ENCODE measurements at places on chromosomes 11 and 22.

DNA sequence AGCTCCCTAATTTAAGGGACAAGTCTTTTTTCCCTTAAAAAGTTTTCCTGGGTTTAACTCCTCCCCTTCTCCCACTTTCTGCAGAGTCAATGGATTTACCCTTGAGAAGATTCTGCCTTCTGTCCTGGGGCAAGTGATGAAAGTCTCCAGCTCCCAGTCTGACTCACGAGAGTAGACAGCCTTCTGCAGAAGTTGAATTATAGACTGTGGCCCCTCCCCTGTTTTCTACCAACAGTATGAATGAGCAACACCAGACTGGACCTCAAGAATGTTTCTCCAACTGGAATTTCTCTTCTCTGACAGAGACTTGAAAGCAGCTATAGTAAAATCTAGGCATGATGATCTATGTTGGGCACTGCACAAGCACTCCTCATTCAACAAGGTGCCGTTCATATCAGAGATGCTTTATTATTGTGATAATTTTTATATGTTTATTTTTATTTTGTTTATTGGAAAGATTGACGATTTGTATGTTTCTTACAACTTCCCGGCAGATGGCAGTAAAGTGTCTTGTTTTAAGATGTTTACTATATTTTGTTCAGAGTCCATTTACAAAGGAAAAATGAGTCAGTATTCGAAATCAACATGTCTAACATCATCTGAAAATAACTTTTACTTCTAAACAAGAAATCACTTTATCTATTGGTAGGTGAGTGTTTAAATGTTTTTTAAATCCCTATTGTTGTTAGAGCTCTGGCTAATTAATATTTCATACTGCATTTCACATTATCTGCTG, 56.6 kb downstream of the LMO2 start:
- no peak for DNase-seq

- DNase-seq = no peak
Measured at GRCh38 chr22:50227579-50228215, 17.1 kb downstream of the TUBGCP6 start.

DNA sequence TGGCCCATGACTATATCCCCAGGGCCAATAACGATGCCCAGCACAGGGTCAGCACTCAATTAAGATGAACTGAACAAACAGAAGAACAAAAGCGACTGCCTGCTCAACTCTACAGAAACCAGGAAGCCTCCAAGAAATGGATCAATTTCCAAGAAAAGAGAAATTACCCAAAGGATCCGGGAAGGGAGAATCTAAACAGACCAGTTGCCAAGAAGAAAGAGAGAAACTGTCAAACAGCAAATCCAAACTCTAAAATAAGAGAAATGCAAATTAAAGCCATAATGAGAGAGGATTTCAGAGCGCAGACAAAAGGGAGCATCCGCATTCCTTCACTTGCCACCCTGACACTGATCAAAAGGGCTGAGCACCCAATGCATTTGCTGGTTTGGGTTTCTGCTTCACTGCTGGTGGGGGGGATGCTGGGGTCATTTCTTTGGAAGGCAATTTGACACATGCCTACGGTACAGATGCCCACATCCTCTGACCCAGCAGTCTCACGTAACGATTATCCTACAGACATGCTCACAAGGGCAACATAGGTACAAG, 37.7 kb upstream of the RFPL3 start:
- DNase-seq = no peak

- no peak for DNase-seq
Measured at GRCh38 chr11:58621586-58622262, 741 bp upstream of the CNTF start.

GRCh38 chr11:17683377-17684161, 35.8 kb upstream of the MYOD1 start:
- DNase-seq = no peak

GRCh38 chr11:74520927-74521665, 27.6 kb upstream of the LIPT2 start:
- DNase-seq = no peak

- no peak for DNase-seq
Measured at GRCh38 chr11:110032957-110033570, 60.1 kb upstream of the ZC3H12C start.

DNA sequence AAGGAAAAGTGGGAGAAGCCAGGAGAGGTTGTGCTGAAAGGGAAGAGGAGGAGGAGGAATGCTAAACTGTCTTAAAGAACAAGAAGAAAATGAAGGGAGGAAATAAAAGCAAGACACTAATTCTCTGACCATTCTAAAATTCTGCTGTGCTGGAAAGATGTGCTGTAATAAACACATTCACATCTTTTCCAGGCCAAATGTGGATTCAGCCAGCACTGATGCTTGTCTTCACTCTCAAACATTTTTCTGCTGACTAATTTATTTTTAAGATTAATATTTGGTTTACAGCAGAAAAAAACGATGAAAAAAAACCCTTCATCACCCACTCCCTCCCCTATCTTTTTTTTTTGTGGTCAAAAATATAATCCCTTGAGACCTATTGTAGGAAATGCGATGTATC, 223.6 kb downstream of the SWAP70 start:
- no peak for DNase-seq

- no peak for DNase-seq
Measured at GRCh38 chr22:46994983-46995382, 232.5 kb downstream of the TBC1D22A start.

- no peak for DNase-seq
Measured at GRCh38 chr11:62573006-62573591, 592 bp downstream of the EEF1G start.

DNA sequence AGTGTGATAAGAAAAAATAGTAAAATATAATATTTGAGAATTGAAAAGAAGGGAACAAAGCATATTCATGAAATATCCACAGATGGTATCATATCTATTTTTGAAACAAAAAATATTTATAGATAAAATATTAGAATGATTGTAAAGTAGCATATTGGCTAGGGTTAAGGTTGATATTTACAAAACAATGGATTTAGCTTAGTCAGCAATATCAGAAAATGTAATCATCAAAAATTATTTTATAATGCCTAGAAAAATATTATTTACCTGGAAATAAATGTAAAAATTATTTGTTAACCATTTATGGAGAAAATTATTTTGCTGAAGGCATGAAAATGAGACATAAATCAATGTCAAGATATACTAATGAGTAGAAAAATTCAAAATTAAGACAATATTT, 12.8 kb downstream of the FAM111B start:
- no peak for DNase-seq

- DNase-seq = no peak
Measured at GRCh38 chr22:34429314-34429713, 509.0 kb upstream of the LARGE1 start.

- DNase-seq = no peak
Measured at GRCh38 chr11:93548679-93549319, 5.6 kb upstream of the SMCO4 start.

- peak; percentile 42 for DNase-seq
Measured at GRCh38 chr22:38843657-38844314, at the start of gene NPTXR. NPTXR (minus strand) TSS chr22:38844028.

GRCh38 chr11:25057861-25058260, 561.0 kb downstream of the LUZP2 start:
- DNase-seq = no peak

DNA sequence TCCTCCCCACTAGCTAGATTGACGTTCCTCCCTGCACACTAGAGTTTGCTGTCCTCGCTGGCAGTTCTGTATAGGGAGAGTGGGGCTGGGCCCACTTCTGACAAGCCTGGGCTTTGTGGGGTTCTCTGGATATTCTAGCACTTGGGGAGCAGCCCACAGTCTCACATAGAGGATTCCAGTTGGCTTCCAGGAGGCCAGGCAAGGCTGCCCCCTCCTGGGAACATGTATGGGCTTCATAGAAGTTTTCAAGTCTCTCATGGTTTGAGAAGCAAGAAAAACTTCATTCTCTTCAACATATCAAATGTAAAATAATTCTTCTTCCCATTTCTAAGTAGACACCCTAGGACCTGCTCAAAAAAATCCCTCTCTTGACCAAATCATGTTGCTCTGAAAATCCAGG, 87.5 kb downstream of the NAV2 start:
- no peak for DNase-seq

- DNase-seq = no peak
Measured at GRCh38 chr22:36587289-36588154, 58.6 kb upstream of the EIF3D start.

DNA sequence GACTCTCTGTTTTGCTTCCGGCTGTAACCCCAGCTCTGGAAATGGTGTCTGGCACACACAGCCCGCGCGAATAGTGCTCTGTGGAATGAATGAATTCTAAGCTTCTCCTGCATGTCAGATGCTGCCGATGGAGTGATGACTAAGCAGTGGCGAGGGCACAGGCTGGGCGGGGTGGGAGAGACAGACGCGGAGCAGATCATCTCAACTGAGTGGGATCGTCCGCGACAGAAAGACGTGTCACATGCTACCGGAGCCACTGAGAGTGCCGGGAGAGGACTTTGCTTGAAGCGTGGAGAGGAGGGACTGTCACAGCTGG, 334.5 kb downstream of the CTTN start:
- DNase-seq = no peak

DNA sequence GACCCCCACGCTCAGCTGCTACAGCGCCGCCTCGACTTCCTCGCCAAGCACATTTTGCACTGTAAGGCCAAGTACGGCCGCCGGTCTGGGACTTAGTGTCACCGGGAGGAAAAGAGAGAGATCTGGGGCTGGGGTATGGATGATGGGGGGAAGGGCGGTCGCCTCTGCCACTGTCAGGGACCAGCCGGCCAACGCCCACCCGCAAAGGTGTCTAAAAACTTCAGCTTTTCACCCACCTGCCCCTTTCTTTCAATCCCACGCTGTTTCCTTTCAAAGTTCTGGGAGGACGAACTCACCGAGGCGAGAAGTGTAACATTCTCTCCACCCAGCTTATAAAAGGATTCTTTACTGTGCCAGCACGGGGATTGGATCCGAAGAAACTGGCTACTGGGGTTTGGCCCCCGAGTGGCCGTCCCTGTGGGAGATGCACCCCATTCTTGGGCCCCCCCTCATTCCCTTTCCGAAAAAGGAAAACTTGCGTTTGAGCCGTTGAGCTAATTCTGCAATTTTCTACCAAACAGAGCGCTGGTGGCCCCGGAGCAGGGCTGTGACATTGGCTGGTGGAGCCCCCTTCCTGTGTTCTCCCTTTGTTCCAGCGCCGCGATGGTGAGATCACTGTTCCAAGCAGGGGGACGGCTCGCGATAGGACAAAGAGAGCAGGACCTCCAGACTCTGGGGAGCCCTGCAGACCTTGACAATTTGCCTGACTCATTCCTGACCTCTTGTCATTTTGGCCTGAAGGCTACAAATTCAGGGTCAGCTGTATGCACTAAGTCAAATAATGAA, 1.8 kb downstream of the FJX1 start:
- no peak for DNase-seq

GRCh38 chr11:36300650-36301049, 4.6 kb downstream of the PRR5L start:
- no peak for DNase-seq

- no peak for DNase-seq
Measured at GRCh38 chr11:118939404-118939915, 13.7 kb upstream of the BCL9L start.

GRCh38 chr11:95925011-95925410, 1.1 kb upstream of the MTMR2 start:
- DNase-seq = no peak

DNA sequence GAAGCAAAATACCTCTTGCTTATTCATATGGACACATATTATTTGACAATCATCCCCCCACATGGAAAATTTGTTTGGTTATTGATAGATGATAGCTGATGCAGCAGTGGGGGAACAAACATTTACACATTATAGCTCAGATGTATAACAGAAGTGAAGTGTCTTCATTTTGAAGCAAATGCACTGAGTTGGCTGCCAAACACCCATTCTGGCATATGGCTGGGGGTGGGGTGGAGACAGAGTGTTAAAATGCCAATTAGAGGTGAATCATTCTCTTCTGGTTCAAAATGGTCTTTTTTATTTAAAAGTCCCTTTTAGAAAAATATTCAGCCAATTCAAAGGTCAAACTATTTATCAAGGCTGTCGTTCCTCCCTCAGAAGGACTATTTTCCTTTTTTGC, 157.3 kb upstream of the TRPC6 start:
- DNase-seq = no peak

- DNase-seq = no peak
Measured at GRCh38 chr11:110526323-110526722, 96.6 kb downstream of the FDX1 start.

DNA sequence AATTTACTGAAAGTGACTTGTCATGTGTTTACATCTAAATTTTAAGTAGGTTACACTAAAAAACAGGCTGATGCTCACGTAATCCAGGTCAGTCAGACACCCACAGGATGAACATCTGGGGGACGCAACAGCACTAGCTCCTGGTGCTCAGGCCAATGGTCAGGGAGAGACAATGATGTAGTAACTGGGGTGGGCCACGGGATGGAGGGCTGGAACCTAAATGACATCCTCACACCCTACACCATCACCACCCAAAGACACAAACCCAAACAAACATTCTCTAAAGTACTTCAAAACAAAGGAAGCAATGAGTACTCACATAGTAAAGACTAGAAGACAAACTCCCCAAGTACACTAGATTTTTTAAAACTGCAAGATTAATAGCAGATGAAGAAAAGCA, 53.5 kb upstream of the SLC25A1 start:
- no peak for DNase-seq

DNA sequence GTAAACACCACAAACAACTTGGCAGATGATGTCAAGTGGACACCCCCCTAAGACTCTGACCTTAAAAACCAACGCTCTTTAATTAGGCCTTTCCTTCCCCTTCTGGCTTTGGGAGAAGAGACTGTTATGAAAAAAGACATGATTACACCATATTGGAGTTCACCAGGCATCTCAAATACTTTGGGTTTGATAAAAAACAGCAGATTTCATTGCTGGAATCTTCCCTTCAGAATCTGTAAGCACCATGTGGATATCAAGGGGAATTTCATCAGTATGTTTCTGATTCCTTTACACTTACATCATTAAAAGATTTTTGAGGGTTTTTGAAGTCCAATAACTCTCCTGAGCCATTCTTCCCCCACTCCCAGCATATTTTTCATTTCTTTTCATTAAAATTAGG, 85.6 kb downstream of the KIRREL3 start:
- DNase-seq = no peak

- DNase-seq = no peak
Measured at GRCh38 chr22:33917744-33918406, 2.4 kb downstream of the LARGE1 start.

GRCh38 chr22:30416403-30416802, 9.2 kb upstream of the MTFP1 start:
- no peak for DNase-seq

Data from activated CD4-positive, CD25-positive, alpha-beta regulatory T cell treated with anti-CD3 and anti-CD28 coated beads, Interleukin-2, amount 50 U/mL, for 72 hours (primary cell).